ENCODE measurements at places on chromosomes 6 and 20.

GRCh38 chr20:64219202-64219601 lies 36.3 kb upstream of the PCMTD2 start:
- DNase-seq: no peak

- no peak for DNase-seq
Measured at GRCh38 chr6:133805876-133806275, 83.0 kb upstream of the TCF21 start.

DNA sequence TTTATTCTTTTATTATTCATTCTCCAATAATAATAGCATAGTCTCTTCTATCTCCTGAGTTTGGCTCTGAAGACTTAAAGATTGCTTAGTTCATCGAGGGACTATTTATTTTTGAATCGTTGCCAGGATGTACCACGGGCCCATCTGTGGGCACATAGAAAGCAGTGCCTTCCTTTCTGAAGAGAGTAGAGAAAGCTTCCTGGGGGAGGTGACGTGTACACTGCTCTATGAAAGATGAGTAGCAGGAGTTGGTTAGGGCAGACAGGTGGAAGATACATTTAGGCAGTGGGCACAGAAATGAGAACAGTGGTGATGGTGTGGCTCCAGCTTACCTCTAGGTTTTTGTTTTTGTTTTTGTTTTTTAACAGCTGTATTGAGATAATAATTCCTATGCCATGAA lies 98.4 kb downstream of the CDKAL1 start:
- DNase-seq: no peak

- DNase-seq: no peak
Measured at GRCh38 chr6:140385679-140386078, 1011.2 kb upstream of the CITED2 start.

GRCh38 chr20:51160821-51161220 lies 137.9 kb upstream of the KCNG1 start:
- DNase-seq: no peak

DNA sequence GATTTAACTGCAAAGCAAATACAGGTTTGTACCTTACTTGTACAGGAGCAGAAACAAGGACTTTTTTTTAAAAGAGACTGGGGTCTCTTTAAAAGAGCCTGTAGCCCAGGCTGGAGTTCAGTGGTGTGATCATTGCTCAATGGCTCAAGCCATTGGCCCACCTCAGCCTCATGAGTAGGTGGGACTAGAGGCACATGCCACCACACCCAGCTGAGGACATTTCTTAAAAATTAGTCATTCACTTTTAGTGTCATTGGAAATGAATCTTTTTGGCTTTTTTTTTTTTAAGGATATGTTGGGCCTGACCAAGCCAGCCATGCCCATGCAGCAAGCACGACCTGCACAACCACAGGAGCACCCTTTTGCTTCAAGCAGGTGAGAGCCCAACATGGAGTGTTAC lies 16.9 kb downstream of the SEC23B start:
- no peak for DNase-seq

DNA sequence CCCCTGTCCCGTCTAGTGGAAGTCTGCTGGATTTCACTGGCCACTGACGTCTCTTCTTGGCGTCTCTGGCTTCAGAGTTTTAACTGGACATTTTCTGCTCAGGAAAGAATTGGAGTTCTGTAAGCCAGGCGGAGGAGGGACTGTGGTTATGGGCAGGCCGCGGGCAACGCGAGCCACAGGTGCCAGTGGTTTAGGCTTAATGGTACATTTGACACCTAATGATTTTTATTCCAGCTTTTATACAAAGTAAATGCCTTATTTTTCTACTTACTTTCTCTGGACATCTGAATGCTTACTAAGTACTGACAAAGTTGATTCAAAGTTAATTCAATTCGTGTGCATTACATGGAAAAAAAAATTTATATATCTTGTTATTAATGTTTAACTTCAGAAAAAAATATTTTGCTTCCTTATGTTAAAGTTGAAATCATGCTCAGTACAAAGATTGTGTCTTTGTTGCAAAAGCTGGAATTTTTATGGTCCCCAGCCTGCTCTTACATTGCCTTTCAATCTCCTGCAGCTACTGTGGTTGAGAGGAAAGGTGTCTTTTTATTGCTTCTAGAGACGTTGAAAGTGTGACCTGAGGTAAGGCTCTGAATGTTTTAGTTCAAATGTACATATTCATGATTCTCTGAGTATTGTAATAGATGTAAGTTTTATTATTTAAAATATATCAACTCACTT lies 231.0 kb downstream of the SMOC2 start:
- DNase-seq: no peak

- DNase-seq: no peak
Measured at GRCh38 chr6:13807696-13808095, 6.7 kb downstream of the MCUR1 start.

DNA sequence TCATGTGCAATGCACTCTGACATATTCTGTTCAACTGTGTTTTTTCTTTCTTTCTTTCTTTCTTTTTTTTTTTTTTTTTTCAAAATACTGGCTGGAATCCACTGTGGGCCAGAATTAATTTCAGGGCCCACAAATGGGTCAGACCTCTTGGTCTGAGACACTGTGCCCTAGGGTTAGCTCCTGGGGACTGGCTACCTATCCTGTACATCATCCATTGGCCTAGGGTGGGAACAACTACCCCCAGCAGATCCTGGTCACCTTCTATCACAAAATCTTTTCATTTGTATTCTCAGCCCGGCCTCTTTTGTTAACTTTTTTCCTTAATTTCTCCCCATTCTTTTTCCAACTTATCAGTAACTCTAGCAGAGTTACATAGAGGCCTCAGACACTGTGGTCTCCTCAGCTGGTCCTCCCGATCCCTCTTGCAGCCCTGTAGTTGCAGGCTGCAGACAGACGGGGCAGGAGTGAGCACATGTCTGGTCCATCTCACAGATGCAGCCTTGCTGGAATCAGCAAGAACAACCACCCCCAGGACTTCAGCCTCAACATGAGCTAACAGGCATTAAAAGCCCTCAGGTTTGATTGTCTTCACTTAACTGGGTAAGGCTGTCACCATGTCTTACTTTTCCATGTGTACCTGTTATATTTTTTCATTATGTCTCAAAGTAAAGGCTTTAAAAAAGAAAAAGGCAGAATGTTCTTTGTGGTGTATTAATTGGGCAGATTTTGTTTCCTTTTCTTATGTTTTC lies 41.3 kb downstream of the TXLNB start:
- DNase-seq: no peak

GRCh38 chr20:35496481-35496880 lies 33.0 kb downstream of the C20orf173 start:
- no peak for DNase-seq

DNA sequence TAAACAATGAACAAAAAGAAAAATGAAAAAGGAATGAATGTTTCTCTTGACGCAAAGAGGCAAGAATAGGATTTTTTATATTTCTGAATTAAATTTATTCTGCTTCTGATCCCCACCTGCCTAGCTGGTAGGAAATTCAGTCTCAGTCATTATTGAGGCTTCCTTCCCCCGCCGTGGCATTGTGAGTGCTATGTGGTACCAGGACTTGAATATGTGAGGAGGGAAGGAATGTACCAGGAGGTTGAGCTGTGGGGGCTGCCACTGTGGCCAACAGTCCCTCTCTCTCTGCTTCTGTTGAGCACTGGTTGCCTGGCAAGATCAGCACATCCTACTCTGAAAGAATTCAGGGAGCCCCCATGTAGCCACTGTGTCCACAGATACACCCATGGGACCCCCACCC lies 368.1 kb upstream of the JARID2 start:
- DNase-seq: no peak

DNA sequence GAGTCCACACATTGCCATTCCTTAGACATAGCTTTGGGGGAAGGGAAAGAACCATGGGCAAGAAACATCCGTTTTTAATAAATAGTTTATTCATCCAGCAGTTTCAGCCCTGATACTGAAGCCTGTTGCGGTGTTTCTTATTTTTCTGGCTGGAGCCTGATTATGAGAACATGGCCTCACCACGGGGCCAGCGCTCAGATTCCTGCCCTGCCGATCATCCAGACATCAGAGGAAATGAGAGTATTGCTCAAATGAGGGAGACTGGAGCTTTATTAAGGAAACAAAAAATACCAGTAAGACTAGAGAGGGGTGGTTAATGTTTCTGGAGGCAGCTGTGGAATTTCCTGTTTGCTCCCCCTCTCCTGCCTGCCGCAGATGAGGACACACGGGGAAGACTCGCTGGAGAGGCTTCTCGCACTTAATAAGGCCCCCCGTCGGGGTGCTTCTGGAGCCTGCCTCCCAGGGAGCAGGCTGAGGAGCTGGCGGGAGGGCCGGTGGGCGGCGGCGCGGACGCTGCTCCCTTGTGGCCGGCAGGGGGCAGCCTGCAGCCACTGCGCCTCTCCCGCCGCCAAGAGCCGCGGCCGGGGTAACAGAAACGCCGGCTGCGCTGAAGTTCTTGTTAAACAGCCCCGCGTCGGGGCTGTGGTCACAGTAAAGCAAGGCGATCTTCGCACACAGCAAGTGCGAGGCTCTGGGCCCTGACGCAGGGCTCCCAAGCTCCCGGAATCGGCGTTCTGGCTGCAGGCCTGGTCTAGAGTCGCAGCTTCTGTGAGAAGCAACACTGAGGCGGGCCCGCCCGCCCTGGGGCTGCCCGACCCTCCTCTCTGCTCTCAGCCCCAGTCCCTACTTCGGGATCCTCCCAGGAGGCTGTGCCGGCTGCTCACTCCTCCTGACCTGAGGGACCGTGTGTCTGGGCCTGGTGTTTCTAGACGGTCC lies 17.5 kb downstream of the LEMD2 start:
- DNase-seq: no peak

GRCh38 chr6:106037060-106037459 lies 49.1 kb upstream of the PRDM1 start:
- DNase-seq: no peak

GRCh38 chr20:43844778-43845614 lies 69.7 kb upstream of the TOX2 start:
- peak; percentile 67 for DNase-seq

GRCh38 chr6:166969390-166970002 lies 13.1 kb upstream of the RNASET2 start:
- no peak for DNase-seq

DNA sequence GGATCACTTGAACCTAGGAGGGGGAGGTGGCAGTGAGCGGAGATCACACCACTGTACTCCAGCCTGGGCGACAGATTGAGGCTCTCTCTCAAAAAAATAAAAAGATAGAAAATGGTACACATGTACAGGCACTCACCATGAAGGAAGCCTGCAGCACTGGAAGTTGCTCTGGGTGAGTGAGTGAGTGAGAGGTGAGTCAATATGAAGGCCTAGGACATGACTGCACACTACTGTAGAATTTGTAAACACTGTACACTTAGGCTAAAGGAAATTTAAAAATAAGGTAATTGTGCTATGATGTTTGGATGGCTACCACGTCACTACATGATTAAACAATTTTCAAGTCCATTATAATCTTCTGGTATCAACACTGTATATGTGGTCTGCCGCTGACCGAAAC lies 216.2 kb downstream of the FOXC1 start:
- no peak for DNase-seq

- DNase-seq: no peak
Measured at GRCh38 chr6:137417396-137417795, 76.8 kb downstream of the OLIG3 start.

DNA sequence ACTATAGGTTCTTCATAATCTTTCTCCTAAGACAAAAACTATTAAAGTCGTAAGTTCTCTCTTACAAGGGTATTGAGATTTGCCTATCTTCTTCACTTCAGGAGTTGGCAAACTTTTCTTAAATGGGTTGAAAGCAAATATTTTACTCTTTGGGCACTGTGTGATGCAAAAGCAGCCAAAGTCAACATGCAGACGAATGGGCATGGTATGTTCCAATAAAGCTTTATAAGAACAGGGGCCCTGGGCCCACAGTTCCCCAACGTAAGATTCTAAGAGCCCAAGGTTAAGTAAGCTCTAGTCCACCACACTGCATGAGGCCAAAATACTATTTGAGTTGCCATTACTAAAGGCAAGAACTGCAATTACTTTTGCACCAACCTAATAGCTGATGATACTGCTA lies 11.5 kb downstream of the CD164 start:
- DNase-seq: no peak

DNA sequence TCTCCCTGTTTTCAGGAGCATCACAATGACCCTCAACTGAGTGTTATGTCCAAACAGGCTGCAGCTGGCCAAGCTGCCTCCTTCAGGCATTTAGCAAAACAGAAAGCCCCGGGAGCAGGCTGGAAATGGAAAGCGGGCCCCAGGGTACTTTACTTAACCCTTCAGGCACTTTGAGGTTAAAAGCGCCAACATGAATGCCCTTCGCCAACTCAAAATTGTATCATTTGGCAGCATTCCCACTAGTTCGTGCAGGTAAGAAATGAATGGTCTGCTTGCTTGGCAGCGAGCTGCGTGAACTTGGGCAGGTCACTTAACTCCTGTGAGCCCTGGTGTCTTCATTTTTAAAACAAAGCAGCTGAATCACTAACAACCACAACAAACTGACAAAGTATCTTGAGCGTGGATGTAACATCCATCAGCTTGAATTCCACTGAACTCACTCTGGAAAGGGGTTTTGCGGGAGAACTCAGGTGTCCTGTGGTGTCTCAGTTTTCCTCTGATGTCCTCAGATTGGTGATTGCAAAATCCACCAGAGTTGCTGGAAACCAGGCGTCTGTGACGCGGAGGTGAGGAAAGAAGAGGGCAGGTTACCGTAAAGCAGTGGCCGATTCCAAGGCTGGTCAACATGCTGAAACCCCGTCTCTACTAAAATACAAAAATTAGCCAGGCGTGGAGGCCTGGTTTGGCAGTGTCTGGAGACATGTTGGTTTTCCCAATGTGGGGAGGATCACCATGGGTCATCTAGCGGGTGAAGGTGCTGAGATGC lies 118.8 kb upstream of the ZNF217 start:
- no peak for DNase-seq

DNA sequence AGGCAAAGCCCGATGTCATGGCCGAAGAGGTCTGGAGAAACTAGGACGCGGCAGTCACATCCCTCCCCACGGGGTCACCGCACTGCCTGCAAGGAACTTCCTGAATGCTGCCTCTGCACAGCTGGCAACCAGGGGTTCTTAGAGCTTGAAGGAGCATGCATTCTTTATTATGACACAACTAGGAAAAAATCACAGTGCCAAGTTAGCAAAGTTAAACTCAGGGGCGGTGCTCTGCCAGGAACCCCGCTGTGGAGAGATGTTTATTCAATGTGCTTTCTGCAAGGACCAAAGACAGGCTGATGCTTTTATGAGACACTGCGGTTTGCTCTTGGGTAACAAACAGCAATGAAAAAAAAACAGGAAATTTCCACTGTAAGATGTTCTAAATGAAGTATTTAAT lies 287.3 kb upstream of the FOXQ1 start:
- peak; percentile 62 for DNase-seq

GRCh38 chr20:53914091-53914780 lies 156.2 kb downstream of the BCAS1 start:
- no peak for DNase-seq

- DNase-seq: no peak
Measured at GRCh38 chr6:138245751-138246150, 27.5 kb upstream of the PBOV1 start.

DNA sequence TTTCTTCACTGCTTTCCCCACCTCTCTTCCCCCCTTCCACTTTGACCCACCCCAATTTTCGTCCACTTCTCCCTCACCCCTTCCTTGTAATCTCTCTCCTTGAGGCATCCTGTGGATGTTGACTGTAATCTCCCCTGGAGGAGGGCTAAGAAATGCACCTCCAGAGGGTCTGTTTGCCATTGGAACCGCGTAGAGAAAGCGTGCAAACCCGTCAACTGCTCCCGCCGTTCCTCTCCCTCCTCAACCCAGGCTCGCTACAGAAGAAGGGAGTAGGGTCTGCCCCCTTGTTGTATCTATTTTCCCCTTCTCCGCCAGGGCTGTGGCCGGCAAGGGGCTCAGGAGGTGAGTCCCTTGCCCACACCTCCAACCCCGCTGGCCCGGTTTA lies 502 bp upstream of the HTR1E start:
- DNase-seq: no peak

Measured in epithelial cell of prostate (primary cell).